ENCODE measurements at places on chromosomes 7 and 10. TPM values are rescaled to one million over a fixed set of nuclear protein-coding genes. Genes with fewer than 3 reads are reported as not detected.

Gene TRIM8
- total RNA-seq = 80.5 TPM

Gene KLHDC10
- 8.4 TPM for total RNA-seq

Gene ANXA8L1
- 291 TPM for total RNA-seq

Gene ACBD7
- 0.74 TPM for total RNA-seq

Gene HNRNPH3
- total RNA-seq = 29.1 TPM

Gene CUZD1
- total RNA-seq = 0.09 TPM

Gene PLCE1
- 1.6 TPM for total RNA-seq

Gene IRF5
- 19.5 TPM for total RNA-seq

Gene CUBN
- total RNA-seq = 0.88 TPM

Gene TMEM196
- not detected for total RNA-seq
